ENCODE measurements at places on chromosomes 16 and 17.
A peak's percentile ranks its signal among the peaks of the same experiment; 100 is the strongest.

DNA sequence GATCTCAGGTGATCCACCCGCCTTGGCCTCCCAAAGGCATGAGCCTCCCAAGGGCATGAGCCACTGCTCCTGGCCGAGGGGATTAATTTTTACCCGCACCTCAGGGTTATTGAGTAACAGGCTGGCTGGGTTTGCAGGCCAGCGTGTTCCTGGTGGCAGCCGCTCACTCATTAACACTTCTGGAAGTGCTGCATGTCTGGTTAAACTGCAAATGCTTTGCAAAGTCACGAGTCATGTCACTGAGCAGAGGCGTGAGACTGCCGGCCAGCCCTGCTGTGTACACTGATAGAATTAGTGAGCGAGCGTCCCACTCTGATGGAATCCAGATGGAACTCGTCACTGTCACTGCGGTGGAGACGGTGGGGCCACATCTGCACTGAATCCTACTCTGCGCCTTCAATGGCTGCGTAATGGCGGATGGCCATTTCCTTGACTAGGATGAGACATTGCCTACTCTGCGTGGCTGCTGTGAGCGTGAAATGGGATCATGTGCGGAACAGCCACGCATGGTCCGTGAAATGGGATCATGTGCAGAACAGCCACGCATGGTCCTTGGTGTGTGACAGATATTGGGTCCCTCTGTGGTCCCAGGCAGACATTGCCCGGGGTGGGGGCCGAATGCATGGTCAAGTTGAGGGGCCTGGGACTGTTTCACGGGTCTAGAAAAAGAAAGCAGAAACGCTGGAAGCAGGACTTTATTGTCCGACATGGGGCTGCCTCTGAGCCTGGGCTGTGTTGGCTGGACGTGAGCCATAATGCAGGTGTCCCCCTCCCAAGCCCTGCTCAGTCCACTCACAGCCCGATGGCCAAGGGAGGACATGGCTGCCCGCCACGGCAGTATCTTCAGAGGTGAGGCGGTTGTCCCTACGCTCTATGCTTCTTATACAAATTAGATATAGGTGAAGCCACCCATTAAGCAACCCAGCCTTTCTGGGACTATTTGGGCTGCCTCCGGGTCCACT is 740 bp upstream of the SLC5A10 start:
- DNase-seq, result no peak

DNA sequence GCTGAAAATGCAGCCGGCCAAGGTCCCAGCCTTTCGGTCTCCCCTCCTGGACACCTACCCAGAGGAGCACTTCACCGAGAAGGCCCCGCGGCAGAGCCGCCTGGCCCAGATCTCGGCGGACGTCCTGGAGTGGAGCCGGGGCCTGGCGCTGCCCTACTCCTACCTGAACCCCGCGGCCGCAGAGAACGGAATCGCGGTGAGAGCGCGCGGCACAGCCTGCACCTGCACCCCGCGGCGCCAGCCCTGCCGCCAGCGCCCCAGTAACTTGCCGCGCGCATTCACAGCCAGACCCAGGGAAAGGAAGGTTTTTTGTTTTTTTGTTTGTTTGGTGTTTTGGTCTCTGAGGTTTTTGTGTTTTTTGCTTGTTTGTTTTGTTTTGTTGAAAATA is 15.2 kb downstream of the ALOX12B start:
- DNase-seq, result no peak

GRCh38 chr16:23724096-23724784 is 11.2 kb upstream of the ERN2 start:
- no peak for DNase-seq

DNA sequence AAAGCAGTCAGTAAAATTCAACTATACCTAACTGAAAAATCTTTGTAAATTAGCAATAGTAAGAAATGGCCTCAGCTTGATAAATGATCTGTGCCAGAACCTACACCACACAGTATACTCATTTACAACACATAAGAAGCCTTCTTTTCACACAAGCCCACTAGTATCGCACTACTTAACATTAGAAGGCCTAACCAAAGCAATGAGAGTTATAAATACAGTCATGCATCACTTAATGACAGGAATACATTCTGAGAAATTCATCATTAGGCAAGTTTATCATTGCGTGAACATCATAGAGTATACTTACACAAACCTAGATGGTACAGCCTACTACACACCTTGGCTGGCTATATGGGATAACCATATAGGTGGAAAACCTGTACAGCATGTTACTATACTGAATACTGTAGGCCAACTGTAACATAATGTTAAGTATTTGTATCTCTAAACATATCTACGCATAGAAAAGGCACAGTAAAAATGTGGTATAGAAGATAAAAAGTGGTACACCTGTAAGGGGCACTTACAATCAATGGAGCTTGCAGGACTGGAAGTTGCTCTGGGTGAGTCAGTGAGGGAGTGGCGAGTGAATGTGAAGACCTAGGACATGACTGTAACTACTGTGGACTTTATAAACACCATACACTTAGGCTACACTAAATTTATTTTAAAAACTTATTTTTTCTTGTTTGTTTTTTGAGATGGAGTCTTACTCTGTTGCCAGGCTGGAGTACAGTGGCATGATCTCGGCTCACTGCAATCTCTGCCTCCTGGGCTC is 126.5 kb upstream of the CORO6 start:
- no peak for DNase-seq

- no peak for DNase-seq
Measured at GRCh38 chr17:7623661-7624060, 4.0 kb downstream of the SAT2 start.

DNA sequence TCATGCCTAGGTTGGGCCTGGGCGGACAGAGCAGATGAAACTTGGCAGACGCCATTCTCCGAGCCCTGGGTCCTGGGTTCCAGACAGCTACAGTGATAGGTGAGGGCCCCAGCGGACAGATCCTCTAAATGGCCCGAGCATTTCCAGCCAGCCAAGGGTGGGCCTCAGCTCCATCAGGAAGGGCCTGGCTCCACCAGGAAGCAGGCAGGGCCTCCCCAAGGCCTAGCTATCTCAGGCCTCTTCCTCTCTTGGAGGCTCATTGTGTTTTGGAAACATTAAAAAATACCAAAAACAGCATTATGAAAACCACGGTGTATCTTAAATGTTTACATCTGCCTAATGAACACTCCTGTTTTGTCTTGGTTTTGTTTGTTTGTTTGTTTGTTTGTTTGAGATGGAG is 38.2 kb upstream of the SBK1 start:
- DNase-seq, result no peak

DNA sequence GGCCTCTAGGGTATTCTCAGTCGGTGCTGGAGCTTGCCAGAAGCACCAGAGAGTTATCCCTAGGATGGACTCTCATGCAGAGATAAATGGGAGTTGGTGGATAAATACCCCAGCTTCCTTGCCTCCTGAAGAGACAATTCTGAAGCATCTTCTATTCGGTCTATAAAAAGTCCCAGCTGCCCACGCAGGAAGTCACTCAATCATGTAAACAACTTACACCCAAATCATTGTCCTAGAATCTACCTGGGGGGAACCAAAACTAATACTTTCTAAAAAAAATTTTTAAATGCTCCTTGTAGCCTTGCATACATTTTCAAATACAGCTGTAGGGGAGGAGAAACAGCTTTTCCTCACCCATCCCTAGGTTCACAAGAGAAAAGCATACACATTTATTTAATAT is 66.6 kb upstream of the ELAC2 start:
- no peak for DNase-seq

GRCh38 chr17:60664022-60664421 is 13.6 kb upstream of the BCAS3 start:
- no peak for DNase-seq

DNA sequence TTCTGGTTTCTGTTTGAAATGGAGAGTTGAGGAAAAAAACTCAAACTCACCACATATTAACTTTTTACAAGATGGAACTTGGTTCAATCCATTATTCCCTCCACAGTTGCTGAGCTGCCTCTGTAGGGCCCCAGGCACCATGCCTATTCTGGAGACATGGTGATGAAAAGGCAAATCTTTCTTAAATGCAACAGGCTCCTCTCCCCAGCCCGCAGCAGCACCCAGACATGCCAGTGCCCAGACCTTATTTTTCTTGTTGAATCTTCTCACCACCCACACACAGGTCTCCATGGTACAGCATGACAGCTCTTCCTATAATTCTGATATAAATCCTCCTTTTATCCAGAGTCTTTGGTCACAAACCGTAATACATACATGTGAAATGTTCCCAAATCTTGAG is 7.6 kb downstream of the CYTH1 start:
- DNase-seq, result no peak

DNA sequence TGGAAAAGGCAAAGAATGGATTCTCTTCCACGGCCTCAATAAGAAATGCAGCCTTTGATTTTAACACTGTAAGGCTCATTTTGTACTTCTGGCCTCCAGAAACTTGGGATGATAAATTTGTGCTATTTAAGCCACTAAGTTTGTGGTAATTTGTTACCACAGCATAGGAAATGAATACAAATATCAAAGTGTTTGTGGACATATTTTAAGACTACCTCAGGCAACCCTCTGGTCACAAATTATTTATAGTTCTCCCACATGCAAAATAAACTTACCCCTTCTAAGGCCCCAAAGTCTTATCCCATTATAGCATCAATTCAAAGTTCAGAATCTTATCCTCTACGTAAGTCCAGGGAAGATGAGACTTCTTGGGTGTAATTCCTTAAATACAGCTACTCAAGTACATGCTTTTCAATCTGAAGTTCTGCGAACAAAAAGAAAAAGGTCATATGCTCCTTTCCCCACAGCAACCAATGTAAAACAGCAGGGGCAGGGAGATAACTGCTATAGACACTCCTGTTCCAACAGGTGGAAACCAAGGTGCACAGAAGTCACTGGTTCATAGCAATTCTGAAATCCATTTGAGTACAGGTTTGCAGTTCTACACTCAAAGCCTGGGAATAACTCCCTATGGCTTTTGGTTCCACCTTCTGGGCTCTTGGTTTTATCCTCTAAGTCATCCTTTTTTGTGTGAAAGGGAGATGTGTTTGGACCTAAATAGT is 5.4 kb upstream of the EFCAB13 start:
- no peak for DNase-seq

GRCh38 chr17:78154903-78155811 is 9.0 kb downstream of the C17orf99 start:
- DNase-seq, result no peak

DNA sequence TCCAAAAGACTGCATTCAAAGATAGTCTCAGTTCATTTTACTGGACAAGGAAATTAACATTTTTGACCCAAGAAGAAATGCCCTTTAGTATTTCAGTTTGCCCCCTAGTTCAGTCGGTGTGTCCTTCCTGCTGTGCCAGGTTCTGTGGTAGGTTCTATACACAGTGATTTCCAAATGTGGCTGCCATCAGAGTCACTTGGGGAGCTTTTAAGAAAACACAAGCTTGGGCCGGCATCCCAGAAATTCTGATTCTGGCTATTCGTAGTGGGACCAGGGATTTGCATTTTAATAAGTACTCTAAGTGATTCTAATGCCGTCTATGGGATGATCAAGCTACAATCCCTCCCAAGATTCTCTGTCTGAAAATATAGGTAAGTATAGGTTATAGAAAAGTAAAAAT is 10.2 kb downstream of the RSPRY1 start:
- no peak for DNase-seq

DNA sequence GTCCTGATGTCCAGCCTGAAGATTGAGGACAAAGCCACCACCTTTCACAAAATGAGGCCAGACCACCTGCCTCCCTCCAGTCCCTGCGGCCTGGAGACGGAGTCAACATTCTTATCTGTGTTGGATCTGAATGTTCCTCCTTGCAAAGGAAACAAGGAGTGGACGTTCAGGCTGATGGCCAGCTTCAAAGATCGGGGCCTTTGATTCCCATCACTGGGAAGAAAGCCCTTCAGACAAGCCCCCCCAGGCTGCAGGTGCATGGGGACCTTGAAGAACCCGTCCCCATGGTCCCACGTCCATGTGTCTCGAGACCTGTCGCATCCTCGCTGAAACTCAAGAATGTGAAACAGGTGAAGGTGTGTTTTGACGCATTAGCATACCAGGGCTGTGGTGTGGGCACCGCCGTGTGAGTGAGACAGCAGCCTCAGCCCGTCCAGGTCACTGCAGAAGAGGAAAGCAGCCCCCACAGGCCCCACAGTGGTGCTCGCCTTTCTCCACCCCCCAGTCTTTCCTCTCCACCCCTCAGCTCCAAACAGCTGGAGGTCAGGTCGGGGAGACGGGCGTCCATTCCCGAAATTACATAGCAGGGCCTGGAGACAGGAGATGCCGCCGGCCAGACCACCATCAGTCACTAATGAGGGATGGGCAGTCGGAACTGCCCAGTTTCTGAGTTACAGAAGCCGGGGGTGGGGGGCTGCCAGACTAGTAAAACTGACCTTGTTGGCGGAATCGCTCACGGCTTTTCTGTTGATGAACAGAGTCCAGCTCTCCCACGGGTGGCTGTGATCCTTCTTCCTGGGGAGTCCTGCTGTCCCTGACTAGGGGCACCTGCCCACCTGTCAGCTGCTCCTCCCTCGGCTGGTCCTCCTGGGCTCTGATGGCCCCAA is 877 bp upstream of the CSNK1D start:
- no peak for DNase-seq

GRCh38 chr16:78903237-78903636 is 697.3 kb downstream of the MAF start:
- no peak for DNase-seq

GRCh38 chr16:89596957-89597649 is 16.3 kb upstream of the DPEP1 start:
- no peak for DNase-seq

DNA sequence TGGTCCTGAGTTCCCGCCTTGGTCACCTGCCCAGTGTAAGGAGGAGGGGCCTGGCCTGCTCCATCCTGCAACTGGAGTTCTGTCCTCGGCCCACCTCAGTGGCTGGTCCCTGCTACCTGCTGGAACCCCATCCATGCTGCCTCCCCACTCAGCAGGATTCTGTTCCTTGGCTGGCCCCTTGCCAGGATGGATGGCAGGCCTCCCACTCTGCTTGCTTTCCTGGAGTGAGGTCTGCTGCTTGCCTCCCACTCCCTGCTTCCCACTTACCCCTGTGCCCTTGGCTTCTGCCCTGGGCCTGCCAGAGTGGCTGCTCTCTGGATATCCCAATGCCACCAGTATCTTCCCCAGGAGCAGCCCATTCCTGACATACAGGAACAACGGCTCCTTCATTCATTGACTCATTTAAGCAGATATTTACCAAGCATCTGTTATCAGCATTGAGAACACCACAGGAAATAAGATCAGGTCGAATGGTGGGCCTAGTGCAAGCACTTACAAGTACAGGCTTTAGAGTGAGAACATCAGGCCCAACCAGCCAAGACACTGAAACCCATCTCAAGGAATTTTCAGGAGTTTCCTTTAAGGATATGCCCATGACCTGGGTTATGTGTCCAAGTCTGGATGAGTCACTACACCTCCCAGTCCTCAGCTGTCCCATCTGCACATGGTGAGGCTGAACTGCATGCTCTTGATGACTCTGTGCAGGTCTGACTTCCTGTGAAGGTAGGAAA is 17.0 kb upstream of the RPRML start:
- DNase-seq, result peak; percentile 48

- no peak for DNase-seq
Measured at GRCh38 chr16:583470-583814, 6.4 kb upstream of the RAB40C start.

GRCh38 chr17:9987779-9988585 is 82.9 kb upstream of the RCVRN start:
- peak; percentile 21 for DNase-seq

DNA sequence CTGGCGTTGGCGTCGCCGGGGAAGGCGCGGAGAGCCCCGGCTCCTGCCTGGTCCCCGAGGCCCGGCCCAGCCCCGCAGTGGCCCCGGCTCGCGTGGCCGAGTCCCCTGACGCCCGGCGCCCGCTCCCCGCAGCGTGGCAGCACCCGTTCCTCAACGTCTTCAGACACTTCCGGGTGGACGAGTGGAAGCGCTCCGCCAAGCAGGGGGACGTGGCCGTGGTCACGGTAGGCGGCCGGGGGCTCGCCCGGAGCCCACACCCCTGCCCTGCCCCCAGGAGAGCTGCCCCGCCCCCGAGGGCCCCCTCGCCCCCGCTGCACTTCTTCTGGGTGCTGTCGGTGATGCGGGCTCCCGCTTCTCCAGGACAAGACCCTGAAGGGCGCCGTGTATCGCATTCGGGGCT is 466 bp downstream of the WDR90 start:
- DNase-seq, result no peak

All from A172 (cell line).